NCI-H1105 treated with DMSO at 0.1 percent for 48 hours (cell line): ENCODE measurements at places on chromosomes 5 and 9.
A peak's percentile ranks its signal among the peaks of the same experiment; 100 is the strongest.

GRCh38 chr9:131992906-131993657 lies 86.6 kb downstream of the MED27 start:
- DNase-seq = no peak

DNA sequence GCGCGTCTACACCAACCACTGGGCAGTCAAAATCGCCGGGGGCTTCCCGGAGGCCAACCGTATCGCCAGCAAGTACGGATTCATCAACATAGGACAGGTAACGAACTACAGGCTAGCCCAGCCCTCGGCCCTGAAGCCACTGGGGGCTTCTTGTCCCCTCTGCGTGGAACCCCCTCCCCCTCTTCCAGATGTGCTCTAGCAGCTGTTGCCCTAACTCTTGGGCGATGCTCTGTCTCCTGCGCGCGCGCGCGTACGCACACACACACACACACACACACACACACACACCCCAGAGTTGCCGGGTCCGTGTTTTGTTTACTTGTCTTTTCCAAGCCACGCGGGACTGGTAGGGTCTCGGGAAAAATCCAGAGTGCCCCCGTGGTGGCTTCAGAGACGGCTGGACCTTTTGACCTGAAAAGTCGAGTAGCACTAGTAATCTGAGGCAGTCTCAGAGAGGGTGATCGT lies 836 bp downstream of the PCSK5 start:
- peak; percentile 44 for DNase-seq

DNA sequence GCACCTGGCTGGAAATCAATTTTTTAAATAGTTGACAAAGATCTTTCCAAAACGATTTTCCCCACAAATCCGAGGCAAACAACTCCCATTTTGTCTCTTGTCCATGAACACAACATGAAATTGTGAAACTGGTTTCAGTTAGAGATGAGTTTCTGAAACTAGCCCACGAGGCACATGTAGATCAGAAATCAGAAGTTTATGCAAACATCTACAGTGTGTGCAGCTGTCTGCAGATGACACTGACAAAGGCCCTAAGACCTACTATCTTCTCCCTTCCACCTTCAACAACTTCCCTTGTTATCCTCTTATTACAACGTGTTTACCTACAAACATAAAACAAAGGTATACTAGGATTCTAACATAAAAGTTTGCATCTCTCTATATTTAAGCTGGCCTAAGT lies 183.3 kb downstream of the DIRAS2 start:
- no peak for DNase-seq

DNA sequence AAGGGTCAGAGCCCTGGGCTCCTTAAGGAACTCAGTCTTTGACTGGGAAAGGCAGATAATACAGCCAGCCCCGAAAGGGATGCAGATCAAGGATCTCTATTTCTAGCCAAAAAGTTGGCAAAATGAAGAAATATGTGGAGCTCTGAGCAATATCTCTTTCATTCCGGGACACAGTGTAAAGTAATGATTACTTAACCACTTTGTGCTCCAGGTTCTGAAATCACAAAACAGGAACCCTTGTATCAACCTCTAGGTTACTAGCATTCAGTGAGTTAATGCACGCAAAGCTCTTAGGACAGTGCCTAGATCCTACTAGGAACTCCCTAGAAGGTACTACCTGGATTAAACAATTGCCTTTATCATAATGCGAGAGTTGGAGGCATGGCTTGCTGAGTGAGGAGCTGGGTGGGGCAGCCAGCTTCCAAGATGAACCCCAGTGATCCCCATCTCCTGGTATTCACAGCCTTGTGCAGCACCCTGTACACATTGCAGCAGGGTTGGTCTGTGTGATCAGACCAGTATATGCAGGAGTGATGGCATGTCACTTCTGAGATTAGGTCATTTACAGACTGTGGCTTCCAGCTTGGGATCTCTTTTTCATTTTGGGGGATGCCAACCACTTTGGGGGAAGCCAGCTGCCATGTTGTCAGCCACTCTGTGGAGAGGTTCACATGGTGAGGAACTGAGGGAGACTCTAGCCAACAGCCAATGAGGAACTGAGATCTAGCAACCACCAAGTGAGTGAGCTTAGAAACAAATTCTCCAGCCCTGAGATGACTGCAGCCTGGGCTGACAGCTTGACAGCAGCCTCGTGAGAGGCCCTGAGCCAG lies 103.1 kb upstream of the SLC44A1 start:
- DNase-seq = no peak

- DNase-seq = no peak
Measured at GRCh38 chr5:78753093-78753531, 104.5 kb upstream of the LHFPL2 start.

DNA sequence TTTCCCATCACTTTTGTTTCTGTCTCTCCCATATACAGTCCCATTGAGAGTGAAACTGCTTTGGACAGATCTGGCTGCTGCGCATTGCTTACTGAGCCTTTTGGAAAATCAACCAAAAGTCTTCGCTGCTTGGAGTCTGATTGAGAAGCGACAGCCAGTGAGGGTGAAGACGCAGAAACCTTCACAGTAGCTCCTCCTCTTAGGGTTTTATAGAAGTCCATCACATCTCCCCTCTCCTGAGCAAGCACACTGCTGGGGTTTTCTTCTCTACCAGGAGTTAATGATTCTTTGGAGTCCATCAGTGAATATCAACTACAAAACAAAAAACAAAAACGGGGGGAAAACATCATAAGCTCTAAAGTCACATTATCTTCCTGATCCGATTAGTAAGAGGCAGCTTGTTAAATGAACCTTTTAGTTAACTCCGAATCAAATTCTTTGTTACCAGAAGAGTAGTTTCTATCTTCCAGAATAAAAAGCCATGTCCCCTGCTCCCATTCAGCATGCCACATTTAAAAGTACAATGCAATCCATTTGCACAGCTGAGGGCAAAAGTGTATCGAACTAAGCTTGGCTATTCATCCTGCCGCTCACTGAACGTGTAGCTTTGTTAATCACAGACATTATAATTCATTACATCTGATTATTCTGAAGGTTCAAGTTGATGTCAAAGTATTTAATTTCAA lies 2.8 kb downstream of the NR3C1 start:
- no peak for DNase-seq

- no peak for DNase-seq
Measured at GRCh38 chr9:122307061-122307460, 42.4 kb downstream of the MRRF start.

GRCh38 chr9:88976890-88977257 lies 14.4 kb upstream of the S1PR3 start:
- DNase-seq = no peak

GRCh38 chr9:38066914-38067858 lies 1.8 kb downstream of the SHB start:
- peak; percentile 51 for DNase-seq

GRCh38 chr9:86549401-86549811 lies 195.2 kb upstream of the TUT7 start:
- DNase-seq = no peak

- DNase-seq = no peak
Measured at GRCh38 chr9:99176527-99177013, 45.2 kb downstream of the ALG2 start.

- DNase-seq = no peak
Measured at GRCh38 chr9:1956958-1957357, 58.2 kb upstream of the SMARCA2 start.

- no peak for DNase-seq
Measured at GRCh38 chr5:44747396-44747795, 61.4 kb upstream of the MRPS30 start.

GRCh38 chr9:76150013-76150412 lies 244.2 kb downstream of the RFK start:
- no peak for DNase-seq

- DNase-seq = no peak
Measured at GRCh38 chr9:82903503-82903902, 159.4 kb downstream of the RASEF start.

DNA sequence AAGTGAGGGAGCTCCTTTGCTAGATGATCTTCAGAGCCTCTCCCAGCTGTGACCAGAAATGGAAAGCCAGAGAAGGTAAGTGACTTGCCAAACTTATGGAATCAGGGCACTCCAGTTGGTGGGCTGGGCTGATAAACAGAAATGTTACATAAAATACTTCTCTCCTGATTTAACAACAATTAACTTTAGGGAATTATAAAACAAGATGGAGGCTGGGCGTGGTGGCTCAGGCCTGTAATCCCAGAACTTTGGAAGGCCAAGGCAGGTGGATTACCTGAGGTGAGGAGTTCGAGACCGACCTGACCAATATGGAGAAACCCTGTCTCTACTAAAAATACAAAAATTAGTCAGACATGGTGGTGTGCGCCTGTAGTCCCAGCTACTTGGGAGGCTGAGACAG lies 899 bp upstream of the MED10 start:
- DNase-seq = no peak

DNA sequence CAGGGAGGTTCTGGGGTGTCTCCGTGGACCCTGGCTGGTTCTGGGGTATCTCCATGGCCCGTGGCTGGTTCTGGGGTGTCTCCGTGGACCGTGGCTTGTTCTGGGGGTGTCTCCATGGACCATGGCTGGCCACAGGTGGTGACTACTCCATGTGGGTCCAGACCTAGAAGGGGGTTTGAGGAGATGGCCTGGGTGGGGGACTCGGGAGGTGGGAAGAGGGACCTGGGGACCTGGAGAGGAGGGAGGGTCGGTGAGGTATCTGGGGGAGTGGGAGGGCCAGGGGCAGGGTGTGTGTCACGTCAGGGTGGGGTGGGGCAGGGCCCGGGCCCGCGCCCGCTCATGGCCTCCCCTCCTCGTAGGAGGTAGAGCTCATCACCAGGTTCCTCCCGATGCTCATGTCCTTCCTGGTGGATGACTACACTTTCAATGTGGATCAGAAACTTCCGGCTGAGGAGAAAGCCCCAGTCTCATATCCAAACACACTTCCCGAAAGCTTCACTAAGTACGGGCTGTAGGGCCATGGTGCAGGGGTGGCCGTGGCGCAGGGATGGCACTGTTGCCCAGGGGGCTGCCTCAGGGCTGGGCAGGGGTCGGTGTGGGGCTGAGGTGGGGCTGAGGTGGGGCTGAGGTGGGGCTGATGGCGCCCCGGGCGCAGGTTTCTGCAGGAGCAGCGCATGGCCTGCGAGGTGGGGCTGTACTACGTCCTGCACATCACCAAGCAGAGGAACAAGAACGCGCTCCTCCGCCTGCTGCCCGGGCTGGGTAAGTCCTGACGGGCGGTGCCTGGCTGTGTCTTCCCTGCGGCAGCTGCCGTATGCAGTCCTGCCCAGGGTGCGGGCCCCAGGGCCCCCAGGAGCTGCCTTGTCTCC lies 10.7 kb upstream of the TOR4A start:
- no peak for DNase-seq

- no peak for DNase-seq
Measured at GRCh38 chr9:128082151-128082550, 14.1 kb downstream of the SLC25A25 start.

DNA sequence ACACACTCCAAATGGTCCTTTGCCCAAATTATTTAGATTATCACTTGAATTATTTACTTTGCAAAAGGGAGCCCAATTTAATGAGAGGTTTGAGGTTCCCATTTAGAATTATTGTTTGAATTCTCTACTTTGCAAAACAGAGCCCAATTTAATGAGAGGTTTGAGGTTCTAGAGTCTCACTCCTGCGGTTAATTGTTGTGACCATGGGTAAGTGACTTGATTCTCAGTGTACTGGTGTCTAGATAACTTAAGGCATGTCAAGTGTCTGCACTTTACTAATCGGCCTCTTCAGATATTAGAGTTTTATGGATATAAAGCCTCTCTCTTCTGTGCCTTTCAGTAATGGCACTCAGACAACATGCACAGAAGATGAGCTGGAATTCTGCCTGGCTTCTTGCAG lies 67.5 kb downstream of the YIPF5 start:
- no peak for DNase-seq

GRCh38 chr5:125541085-125541484 lies 794.6 kb upstream of the ZNF608 start:
- DNase-seq = no peak

GRCh38 chr9:93540305-93540704 lies 36.1 kb upstream of the PHF2 start:
- no peak for DNase-seq
